ENCODE measurements at places on chromosomes 12 and 14. TPM values are rescaled to one million over a fixed set of nuclear protein-coding genes. Genes with fewer than 3 reads are reported as not detected.

GRCh38 chr14:47328376-47328775 lies 347.0 kb downstream of the MDGA2 start:
- no peaks in the 10 kb centered on the region for H3K27me3 ChIP-seq
- no peak overlapping the region for H3K4me3 ChIP-seq
- H3K4me1 ChIP-seq = no peaks in the 10 kb centered on the region
- no peaks in the 10 kb centered on the region for H3K36me3 ChIP-seq

- H3K27me3 ChIP-seq = no peaks in the 10 kb centered on the region
- peak overlapping the region; percentile 81 for H3K4me3 ChIP-seq
- no peaks in the 10 kb centered on the region for H3K36me3 ChIP-seq
- peak overlapping the region; percentile 95 for H3K27ac ChIP-seq
- no peak for DNase-seq
Observed at GRCh38 chr12:39443929-39444209, 949 bp upstream of the KIF21A start.

DNA sequence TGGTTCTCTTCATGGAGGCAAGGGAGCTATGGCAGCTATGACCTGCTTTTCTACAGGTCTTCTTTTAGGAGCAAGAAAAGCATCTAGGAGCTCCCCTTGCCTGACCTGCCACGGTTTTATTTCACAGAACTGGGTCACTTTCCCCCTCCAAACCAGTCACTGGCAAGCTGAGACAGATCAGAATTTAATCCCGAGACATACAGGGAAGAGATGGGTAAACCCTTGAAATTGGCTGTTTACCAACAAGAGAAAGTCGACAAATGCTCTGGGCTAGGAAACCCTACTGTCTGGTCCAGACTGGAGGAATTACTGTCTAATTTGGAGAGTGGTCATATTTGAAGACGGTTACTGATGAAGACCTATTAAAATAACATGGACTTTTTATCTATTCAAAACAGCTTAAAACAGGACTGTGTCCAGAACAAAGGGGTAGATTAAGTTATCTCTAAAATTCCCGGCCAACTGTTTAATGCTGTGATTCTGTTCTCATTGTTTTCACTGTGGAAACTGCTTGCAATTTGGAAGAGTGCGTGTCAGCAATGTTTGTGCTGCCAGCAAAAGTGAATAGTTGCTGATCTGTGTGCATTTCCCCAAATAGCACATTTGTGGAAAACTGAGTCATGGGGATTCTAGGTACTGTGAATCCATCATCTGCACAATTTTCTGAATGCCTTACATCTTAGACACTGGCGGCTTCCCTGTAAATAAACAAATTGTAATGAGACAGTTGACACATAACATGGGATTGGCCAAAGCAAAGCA lies 73.4 kb upstream of the EEA1 start:
- H3K36me3 ChIP-seq = no peaks in the 10 kb centered on the region
- DNase-seq = no peak
- no peak overlapping the region for H3K27ac ChIP-seq
- H3K4me1 ChIP-seq = no peaks in the 10 kb centered on the region

GRCh38 chr12:116867523-116867922 lies 13.7 kb downstream of the HRK start:
- H3K27ac ChIP-seq = no peak overlapping the region
- H3K27me3 ChIP-seq = no peaks in the 10 kb centered on the region
- no peak for DNase-seq
- H3K4me1 ChIP-seq = 0 out of 2 replicates have a peak, but pooled peaks cover 2% of the 10 kb centered on the region
- H3K36me3 ChIP-seq = no peaks in the 10 kb centered on the region

DNA sequence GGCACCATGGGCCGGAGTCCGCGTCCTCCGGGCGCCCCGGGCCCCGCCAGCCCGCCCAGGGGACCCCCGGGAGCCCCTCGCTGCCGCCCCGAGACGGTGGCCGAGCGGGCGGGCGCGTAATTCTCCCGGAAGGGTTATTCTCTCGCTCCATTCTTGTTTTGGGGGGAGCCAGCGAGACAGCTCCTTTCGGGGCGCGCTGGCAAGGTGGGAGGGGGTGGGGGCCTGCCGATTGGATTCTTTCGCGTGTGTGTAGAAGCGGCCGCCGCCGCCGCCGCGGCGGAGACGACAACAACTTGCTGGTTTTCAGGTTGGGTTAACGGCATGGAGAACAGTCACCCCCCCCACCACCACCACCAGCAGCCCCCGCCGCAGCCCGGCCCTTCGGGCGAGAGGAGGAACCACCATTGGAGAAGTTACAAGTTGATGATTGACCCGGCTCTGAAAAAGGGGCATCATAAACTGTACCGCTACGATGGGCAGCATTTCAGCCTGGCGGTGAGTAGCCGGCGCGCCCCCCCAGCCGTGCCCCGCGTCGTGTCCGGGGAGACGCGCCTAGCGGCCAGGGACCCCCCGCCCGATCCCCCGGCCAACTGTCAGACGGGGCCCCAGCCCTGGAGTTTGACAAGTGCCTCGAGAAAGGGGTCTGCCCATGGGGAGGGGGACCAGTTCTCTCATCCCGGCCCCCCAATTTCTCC lies 755 bp downstream of the SETD1B start:
- peaks cover 8% of the 10 kb centered on the region for H3K36me3 ChIP-seq
- no peak for DNase-seq
- peak overlapping the region; percentile 62 for H3K4me3 ChIP-seq

DNA sequence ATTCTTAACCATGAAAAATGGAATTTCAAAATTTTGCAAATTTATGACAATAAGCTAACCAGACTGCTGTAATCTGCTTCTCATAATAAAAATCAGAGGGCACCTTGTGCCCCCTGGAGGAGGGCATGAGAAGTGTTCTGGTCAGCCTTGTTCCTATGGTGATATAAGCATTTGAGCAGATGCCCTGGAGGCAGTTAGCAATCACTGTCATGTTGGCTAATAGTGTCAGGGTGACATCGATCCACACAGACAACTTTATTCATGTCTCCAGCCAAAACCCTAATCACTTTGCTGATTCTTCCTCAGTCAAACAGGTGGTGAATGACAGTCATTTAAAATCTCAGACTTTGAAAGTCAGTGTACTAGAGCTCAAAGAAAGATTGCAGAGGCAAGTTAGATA lies 943.0 kb downstream of the GALC start:
- no peaks in the 10 kb centered on the region for H3K27me3 ChIP-seq
- H3K4me1 ChIP-seq = no peaks in the 10 kb centered on the region
- no peak for DNase-seq
- H3K27ac ChIP-seq = no peak overlapping the region

- H3K27ac ChIP-seq = no peak overlapping the region
- H3K4me3 ChIP-seq = no peak overlapping the region
- H3K27me3 ChIP-seq = no peaks in the 10 kb centered on the region
- no peaks in the 10 kb centered on the region for H3K4me1 ChIP-seq
Observed at GRCh38 chr14:90536092-90536491, 139.3 kb downstream of the CALM1 start.

DNA sequence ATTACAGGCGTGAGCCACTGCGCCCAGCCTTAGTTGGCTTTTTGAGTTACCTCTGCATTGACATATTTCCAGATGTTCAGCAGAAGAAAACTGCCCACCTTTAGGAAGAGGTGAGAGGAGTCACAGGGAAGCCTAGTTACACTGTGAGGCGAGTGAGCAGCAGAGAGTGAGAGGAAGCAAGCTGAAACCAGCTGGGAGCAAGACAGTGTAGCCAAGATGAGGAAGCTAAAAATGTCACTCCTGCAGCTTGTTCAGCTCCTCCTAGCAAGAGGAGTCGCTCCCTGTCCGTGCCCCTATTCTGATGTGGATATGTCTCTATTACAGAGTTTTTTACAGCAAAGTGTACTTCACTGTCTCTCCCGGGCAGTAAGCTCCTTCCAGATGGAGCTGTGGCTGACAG lies 127.6 kb downstream of the GXYLT1 start:
- DNase-seq = no peak
- H3K36me3 ChIP-seq = no peaks in the 10 kb centered on the region
- no peak overlapping the region for H3K27ac ChIP-seq
- H3K27me3 ChIP-seq = no peaks in the 10 kb centered on the region

DNA sequence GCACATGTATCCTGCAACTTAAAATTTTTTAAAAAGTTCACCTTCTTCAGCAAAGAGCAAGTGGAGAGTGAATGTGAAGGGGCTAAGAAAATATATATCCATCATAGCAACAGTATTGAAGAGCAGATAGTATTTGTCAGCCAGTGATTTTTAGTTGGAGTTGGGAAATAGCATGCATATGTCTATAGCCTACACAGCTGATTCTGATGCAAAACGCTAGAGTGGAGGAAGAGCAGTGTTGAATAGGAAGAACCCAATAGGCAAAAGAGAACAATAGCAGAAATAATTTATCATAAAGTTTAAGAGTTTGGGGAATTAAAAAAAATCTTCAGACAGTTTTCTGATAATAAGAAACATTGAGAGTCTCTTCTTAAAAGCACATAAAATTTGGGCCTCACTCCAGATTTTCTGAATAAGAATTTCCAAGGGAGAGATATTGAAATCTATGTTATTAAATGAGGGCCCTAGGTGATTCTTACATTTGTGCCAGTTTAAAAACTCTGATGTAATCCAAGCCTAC lies 12.0 kb downstream of the PDE6H start:
- DNase-seq = no peak
- no peaks in the 10 kb centered on the region for H3K4me1 ChIP-seq
- no peaks in the 10 kb centered on the region for H3K27me3 ChIP-seq
- H3K27ac ChIP-seq = no peak overlapping the region

DNA sequence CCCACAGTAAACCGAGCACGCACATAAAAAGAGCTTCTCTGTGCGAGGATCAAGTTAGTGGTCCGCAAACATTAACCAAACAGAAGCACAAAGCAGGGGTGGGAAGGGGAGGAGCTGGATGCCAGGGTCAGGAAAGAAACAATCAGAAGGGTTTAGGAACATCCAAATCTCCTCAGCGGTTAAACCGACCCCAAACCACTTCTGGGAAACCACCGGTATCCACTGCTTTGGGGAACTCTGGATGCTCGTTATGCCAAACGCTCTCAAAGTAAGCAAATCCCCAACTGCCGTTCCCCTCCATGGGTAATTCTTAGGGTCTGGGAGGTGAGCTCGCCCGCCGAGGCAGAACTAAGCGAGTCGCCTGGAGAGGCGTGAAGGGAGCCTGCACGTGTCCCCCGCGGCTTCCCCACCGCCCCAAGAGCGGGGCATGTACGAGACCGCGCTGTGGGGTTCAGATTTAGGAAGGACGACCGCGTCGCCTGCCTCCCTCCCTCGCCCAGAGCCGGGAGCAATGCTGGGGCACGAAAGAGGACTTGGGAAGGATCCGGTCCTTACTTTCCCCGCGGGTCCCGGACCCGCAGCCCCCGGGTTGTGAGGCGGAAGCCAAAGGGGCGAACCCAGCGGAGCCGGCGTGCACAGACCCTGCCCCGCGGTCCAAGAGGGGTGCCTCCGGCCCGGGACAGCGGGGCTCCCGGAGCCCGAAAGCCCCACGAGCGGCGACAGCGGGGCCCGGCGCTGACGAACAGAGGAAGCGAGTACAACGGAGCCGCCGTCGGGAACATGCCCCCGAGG lies 711 bp downstream of the SBNO1 start:
- H3K27me3 ChIP-seq = no peaks in the 10 kb centered on the region
- H3K4me1 ChIP-seq = peaks cover 11% of the 10 kb centered on the region
- peaks cover 2% of the 10 kb centered on the region for H3K36me3 ChIP-seq
- DNase-seq = no peak
- H3K4me3 ChIP-seq = peak overlapping the region; percentile 93

- H3K4me3 ChIP-seq = no peak overlapping the region
- no peak for DNase-seq
- no peaks in the 10 kb centered on the region for H3K27me3 ChIP-seq
- H3K27ac ChIP-seq = peak overlapping the region; percentile 90
- H3K4me1 ChIP-seq = peaks cover 85% of the 10 kb centered on the region
Observed at GRCh38 chr14:99575043-99576023, 28.7 kb downstream of the CCDC85C start.

- no peak for DNase-seq
- no peak overlapping the region for H3K4me3 ChIP-seq
- H3K36me3 ChIP-seq = no peaks in the 10 kb centered on the region
- no peaks in the 10 kb centered on the region for H3K4me1 ChIP-seq
- H3K27ac ChIP-seq = no peak overlapping the region
Observed at GRCh38 chr14:64792231-64792630, 87.5 kb downstream of the SPTB start.

The GALC gene
- total RNA-seq = 9.7 TPM

The SIRT4 gene
- total RNA-seq = 1.5 TPM

The PRB2 gene
- not detected for total RNA-seq

The GARIN6 gene
- not detected for total RNA-seq

The POLE2 gene
- 17.4 TPM for total RNA-seq

The RASSF9 gene
- total RNA-seq = 0.33 TPM

All from Panc1 (cell line).